AG09319 (cell line): ENCODE measurements at places on chromosomes 7 and 10.

DNA sequence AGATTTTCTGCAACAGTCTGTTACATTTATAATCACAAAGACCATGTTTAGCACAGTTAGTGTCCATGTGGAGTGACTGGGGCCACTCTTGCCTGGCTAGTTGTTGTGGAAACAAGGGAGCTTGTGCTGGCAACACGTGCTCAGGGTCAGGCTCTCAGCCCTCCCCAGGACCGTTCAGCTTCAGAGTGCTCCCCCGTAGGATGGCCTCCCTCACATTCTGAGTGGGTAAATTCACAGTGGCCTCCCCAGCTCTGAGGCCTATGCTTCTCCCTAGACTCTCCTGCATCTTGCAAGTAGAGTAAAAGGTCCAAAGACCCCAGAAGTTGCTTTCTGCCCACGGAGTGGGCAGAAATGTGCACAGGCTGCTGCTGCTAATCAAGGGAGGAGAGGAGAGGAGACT lies 122.3 kb downstream of the ADCY1 start:
- no peak for DNase-seq

DNA sequence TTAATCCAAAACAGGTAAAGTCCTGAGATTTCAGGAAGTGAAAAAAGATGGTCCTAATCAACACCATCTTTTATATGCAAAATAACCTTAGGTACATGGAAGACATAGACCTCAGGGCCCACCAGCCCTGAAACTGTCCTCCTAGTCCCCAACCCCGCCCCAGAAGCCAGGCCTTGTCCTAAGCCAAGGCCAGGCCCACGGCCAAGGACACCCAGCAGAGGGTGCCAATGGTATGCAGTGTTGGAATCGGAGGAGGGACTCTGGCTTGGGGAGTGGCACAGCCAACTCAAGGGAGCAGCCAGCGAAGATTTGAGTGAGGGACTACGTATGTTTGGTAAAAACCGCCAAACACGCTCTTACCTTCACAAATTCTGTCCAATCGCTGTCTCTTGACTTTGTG lies 96.7 kb downstream of the ZRANB1 start:
- no peak for DNase-seq

DNA sequence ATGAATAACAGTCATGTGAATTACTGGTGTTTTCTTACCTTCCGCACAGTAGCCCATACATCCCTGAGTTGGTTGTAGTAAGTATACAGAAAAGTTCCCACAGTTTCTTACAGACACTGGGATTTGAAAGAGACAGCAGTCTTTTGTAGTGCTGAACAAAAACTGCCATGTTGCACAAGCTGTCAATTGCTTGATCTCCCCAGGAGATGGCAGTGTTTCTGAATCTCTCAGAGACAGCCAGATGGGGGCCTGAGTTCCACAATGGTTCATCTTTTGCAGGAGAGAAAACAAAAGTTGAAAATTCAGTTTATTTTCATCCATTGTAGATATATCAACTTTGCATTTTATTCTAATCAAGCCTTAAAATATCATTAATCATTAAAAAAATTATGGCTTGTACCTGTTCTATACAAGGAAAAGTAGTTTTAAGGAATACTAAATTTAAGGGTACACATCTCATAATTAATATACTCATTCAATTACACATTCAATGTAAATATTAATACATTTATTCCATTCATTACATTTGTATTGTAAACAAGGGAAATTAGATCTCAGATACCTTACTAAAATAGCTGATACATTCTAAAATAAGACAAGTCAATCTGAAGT lies 14.5 kb downstream of the VWDE start:
- DNase-seq, result peak; percentile 18

DNA sequence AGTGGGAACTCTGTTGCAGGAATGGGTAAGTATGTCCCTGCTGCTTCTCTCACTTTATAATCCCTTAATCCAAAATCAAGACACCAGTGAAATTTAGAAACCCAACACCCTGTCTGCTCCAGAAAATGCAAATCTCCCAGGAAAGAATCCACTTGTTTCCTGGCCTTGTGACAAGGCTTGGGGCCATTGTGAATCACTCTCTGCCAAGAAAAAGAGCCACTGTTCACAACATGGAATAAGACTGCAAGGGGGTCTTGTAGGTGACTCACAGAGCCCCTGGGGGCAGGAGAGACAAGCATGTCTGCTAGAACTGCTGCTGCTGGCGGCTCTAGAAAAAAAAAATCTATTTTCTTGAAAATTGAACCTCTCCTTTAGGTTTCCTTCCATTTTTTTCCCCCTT lies 191.2 kb downstream of the SORCS1 start:
- DNase-seq, result no peak

DNA sequence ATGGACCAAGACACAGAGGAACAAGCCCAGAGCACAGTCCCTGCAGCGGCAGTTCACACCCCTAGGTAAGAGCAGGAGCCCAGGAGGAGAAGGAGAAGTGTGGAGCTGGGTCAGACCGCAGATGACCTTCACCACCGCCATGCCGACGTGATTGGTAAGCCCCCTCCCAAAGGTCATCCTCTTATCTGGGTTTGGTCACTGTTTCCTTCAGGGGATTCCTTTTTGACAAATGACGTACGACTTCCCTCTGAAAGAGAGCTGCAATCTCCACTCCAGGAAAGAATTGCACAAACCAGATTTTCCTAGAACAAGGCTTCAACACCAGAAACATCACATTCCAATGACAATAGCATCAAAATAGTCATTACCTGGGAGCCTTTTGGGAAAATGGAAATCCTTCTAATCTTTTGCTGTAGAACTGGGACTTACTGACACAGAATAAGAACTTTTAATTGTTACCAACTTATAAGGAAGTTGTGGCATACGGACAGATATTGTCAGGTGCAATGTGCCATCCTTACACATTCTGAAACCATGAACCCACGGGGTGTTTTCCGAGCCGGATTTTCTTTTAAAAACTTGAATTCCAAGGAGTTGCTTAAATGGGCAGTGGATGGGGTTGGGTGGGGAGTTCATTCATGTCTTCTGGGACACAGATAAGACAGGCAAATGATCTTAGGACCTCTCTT lies 20.8 kb upstream of the ADAM12 start:
- DNase-seq, result no peak
